ENCODE measurements at places on chromosomes 5 and 9.

GRCh38 chr5:81800797-81801196 lies 49.9 kb upstream of the SSBP2 start:
- DNase-seq = no peak

GRCh38 chr5:72505539-72506157 lies 1.6 kb downstream of the ZNF366 start:
- no peak for DNase-seq

DNA sequence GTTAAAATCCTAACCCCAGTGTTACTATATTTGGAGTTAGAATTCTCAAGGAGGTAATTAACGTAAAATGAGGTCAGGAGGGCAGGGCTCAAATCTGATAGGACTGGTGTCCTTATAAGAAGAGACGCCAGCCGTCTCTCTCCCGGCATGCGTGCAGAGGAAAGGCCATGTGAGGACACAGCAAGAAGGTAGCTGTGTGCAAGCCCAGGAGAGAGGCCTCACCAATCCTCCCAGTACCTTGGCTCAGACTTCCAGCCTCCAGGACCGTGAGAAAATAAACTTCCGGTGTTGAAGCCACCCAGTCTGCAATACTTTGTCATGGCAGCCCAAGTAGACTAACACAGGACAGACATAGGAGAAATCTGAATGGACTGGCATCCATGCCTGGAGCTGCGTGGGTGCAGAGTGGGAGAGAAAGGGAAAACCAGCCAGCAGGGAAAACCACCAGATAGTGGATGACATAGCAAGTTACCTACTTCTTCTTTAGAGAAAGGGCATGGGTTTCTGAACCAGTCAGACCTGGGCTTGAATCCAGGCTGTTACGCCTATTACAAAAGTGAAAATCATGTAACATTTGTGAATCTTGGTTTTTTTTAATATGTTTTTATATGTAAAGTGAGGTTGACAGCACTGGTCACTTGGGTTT lies 89.2 kb downstream of the FSTL4 start:
- DNase-seq = no peak

DNA sequence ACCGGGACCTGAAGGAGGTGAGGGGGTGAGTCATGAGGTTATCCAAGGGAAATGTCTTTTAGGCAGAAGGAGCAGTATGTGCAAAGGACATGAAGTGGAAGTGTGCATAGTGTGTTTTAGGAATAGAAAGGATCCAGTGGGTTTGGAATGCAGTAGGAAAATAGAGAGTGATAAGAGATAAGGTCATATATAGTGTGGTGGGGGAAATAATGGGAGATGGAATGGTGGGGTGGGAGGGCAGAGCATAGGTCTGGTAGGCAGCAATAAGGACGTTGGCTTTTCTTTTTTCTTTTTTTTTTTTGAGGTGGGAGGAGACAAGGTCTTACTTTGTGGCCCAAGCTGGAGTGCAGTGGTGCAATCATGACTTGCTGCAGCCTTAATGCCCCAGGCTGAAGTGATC lies 17.8 kb downstream of the SNX24 start:
- DNase-seq = no peak

DNA sequence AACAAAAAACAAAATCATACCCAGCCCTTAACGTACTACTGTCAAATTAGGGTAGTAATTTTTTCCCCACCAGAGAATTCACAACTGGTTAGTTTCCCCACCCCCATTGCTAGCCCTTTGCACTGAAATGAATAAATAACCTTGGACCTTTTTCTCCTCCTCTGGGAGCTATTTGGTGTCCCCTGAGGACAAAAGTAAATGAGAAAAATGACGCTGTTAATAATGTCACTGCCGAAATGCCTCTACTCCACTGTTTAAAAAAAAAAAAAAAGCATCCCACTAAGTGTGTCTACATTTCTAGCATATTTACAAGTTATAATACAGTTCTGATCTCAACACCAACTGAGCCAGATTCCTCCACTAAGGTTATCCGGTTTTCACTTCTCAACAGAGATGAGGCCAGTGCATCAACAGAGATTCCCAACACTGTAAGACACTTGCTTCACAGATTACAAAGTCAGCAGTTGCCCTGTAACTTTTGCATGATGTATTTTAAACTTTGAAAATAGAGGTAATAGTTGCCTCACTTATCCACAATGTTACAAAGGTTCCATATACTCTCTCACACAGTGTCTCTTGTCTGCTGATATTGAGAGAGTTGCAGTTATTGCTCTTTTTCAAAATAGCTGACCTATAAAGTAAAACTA lies 5.1 kb upstream of the NFIB start:
- no peak for DNase-seq

GRCh38 chr5:133916914-133917313 lies 51.5 kb downstream of the C5orf15 start:
- peak; percentile 66 for DNase-seq

GRCh38 chr5:4230786-4231641 lies 635.4 kb downstream of the IRX1 start:
- no peak for DNase-seq

- no peak for DNase-seq
Measured at GRCh38 chr5:54221135-54221534, 89.2 kb downstream of the ARL15 start.

GRCh38 chr9:69633716-69634115 lies 38.5 kb downstream of the APBA1 start:
- DNase-seq = no peak

DNA sequence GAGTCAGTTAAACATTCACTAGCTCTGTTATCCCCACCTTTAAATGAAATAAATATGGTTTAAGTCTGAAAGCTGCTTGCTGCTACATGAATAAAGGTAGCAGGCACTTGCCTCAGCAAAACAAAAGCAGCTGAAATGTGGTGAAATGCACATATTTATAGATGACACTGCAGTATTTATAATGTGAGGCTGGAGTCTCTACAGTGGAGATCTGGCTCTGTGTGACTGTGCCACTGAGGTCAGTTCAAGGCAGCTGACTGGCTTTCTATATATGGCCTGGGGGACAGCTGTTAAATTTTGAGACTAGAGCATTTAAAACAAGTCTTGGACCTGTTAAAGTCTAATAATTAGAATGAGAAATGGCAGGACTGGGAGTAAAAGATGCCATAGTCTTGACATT lies 859.6 kb upstream of the SEMA6A start:
- DNase-seq = no peak

- no peak for DNase-seq
Measured at GRCh38 chr5:93236807-93237421, 344.1 kb downstream of the NR2F1-AS1 start.

- DNase-seq = no peak
Measured at GRCh38 chr9:86778761-86779160, 168.5 kb downstream of the GAS1 start.

DNA sequence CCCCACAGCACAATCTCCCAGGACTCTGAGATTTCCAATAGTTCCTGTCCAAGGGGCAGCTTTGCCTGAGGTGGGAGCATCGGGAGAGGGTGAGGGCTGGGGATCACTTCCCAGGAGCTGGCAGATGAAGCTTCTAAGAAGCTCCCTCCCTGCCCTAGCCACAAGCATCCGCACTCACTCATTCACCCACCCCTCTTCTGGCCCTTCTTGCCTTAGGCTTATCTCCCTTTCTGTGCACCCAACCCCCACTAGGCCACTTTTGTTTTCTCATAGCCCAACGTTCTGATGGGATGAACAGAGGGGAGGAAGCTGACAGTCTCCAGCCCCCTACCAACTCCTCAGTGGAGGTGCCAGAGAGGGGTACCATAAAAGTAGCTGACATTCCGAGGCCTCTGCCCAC lies 3.7 kb upstream of the PCDH1 start:
- no peak for DNase-seq

- DNase-seq = no peak
Measured at GRCh38 chr5:42989190-42989589, 50.9 kb downstream of the ANXA2R start.

GRCh38 chr9:13648676-13649075 lies 369.2 kb upstream of the MPDZ start:
- DNase-seq = no peak

DNA sequence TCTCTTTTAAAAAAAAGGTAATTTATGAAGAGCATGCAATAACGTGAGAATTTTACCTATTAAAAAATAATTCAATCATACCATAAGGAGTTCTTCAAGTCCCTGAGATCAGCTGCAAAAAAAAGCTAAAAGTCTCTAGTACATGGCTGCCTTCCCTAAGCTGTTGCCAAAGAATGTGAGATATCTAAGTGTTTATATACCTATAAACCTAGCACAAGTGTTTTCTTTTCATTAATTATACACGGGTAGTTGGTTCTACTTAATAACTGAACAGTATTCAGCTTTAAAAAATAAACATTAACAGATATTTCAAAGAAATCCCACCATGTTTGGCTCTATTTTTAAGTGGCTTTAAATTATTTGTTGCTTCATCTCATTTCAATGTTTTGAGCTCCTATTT lies 25.9 kb downstream of the FNBP1 start:
- DNase-seq = no peak

DNA sequence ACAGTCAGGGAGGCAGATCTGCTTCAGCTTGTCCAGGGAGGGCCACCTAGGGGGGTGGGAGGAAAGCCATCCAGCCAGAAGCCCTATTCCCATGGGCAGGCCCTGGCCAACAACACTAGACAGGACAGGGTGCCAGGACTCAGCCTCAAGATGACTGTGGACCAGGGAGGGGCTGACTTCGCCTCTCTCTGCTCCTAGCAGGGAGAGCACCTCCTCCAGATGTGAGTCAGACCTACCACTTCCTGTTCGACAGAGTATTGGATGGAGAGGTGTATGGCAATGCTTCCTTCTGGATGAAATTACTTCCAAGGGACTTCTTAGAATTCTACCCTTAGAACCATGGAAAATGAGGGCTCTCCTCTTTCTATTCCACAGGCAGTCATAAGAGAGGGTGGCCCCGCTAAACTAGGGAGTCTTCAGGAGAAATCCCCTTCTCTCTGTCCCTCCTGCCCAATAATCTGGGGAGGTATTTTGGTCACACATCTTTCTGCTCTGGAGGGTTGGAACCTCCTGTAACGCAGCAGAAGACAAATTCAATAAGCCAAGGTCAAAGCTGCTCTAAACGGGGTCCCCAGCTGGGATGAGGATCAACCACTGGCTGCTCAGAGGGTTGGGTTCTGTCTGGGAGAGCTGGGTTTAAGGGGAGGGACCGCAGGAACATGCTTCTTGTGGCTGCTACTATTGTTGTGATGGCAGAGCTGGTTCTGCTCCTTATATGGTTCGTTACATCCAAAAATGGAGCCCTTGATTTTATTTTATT lies 23.2 kb upstream of the RCL1 start:
- DNase-seq = no peak

GRCh38 chr9:97938081-97938644 lies at the start of gene HEMGN:
Gene HEMGN (minus strand): TSS chr9:97938172. CDS start chr9:97938136, 36 bp downstream.
- DNase-seq = no peak

GRCh38 chr5:124907098-124907644 lies 160.7 kb upstream of the ZNF608 start:
- DNase-seq = no peak

- no peak for DNase-seq
Measured at GRCh38 chr5:26519245-26519644, 519.1 kb downstream of the CDH9 start.

DNA sequence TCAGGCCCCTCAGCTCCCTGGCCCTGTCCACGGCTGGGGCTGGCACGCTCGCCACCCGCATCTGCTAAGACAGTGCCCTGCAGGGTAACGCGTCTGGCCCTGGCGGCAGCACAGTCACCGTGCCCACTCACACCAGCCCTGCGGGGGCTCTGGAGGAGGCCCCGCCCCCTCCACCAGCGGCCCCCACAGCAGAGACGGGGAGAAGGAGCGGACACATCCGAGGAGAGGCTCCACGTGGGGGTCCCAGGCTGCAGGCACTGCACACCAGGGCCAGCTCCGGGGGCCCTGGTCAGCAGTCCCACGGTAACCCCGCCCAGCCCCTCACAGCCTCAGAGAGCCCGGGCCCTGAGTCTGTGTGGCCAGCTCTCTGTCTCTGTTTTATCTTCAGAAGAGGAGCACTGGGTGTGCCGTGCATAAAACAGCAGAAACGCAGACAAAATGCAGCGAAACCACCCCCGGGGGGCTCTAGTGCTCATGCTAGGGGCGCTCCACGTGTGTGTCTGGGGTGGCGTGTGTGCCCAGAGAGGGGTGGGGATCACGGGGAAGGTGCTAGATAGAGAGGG lies 47.5 kb upstream of the NRARP start:
- no peak for DNase-seq

DNA sequence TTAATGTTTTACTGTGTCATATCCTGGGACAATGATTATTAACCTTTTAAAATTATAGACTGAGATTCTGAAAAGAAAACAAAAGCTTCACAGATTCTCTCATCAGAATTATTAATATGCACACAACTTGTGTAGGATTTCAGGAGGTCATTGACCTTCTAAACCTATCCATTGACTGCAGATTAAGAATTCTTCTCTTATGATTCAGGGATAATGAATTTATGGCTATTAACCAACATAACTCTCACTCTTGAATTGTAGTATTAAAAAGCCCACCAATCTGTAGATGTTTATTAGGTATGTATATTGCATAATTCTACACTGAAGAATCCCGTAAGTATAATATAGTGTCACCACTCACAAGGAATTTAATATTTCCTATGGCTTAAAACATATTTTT lies 179.8 kb downstream of the PBX3 start:
- no peak for DNase-seq

GRCh38 chr5:103446813-103447212 lies 115.8 kb downstream of the NUDT12 start:
- DNase-seq = no peak

DNA sequence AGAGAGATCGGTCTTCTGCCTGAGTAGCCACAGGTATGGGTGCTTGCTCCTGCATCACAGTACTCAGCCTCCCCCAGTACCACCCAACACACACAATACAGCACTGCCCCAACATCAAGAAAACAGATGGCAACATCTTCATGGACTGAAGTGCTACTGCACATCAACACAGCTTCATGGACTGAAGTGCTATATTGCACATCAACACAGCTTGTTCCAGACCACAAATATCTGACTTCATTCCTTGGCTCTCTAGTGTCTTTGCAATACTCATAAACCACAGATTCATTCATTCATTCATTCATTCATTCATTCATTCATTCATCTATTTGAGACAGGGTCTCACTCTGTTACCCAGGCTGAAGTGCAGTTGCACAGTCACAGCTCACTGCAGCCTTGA lies 31.1 kb upstream of the PCA3 start:
- DNase-seq = no peak

DNA sequence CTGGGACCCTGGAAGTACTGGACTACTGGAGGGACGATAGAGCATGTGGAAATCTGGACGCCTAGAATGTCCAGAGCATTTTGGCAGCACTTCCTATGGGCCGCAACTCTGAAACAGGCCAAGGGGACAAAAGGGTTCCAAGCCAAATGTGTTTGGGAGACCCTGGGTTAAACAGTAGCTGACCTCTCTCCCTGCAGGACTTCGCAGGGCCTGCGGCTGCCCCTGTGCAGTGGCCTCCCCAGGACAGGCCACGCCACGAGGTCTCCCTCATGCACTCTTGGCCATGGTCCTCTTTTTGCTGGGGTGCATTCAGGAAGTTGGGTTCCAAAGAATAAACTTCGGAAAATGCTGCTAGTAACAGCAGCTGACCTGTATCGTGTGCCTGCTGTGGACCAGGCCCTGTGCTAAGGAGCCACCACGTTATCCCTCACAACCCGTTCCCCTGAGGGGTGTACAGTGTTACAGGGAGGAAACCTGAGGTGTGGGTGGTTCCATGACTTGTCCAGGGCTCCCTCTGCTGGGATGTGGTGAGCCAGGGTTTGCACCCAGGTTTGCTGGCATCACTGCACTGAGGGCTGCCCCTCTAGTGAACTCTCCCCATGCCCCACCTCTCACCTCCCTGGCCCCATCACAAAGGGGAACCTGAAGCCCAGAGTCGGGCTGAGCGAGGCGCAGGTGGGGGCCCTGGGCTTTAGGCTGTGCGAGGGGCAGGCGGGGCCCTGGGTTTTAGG lies 79.4 kb downstream of the AMBP start:
- DNase-seq = no peak
